AML-193 (cell line): ENCODE measurements at places on chromosomes 7 and 10.

DNA sequence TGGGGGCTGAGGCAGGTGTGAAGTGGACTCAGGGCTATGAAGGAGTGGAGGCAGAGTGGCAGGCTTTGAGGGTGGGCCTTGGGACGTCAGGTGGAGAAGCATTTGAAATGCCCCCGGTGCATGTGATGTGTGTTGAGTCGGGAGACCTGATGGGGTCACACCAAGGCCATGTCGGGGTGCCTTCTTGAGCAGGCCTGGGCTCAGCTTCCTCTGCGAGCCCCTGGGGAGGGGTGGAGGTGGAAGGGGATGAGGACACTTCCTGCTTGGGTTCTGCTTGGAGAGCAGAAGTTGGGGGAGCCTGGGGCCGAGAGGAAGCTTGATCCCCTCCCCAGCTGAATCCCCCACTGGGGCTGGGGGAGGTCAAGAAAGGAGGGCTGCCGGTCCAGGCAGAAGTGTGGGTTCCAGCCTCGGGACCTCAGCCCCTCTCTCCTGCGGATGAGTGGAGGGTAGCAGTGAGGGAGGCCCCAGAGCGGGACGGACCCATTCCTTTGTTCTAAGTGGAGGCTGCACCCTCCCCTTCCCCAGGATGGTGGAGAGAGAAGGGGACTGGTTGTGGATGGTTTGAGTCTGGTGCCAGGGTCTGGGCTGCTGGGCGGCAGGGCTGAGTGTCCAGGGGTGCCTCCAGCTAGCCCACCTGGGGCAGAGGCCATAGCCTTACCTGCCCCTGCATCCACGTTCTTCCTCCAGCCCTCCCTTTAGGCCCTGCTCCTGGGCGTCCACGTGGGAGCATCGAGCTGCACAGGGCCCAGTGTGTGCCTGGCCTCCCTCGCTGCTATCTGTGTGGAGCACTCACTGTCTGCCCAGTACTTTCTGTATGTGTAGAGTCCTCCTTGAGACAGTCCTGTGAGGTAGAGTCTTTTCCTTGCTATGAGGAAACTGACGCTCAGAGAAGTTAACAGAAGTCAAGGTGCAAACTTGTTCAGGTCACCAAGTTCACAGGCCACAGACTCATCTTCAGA, 36.7 kb downstream of the PRF1 start:
- DNase-seq, result peak; percentile 22

DNA sequence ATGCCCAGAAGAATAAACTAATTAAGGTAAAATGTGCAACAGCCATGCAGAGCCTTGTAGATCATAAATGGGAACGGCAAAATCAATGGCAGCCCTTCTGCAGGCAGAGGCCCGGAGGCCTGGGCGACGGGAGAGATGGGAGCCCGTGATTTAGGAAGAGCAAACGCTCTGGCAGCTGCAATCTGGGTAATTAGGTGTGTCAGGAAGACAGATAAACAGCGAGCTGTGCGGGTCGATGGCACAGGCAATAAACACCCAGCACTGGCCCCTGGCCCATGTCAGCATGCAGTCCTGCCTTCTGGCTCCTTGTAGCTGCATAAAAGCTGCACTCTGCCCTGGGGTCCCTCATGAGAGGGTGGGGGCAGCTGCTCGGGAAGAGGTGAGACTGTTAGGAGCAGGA, 78.0 kb downstream of the GOLGA7B start:
- DNase-seq, result no peak

DNA sequence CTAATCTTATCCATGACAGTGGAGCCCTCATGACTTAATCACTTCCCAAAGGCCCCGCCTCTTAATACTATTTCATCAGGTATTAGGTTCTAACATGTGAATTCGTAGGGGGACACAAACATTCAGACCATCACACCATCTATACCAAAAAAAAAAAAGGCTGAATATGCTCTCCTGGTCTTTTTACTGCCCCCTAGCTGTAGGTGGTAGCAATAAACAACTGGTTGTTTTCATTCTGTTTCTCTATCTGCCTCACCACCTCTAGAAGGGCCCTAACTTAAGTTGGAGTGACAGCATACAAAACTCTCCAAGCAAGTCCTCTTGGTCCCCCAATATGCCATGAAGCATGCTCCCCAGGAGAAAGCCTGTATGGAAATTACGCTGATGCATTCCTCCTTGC, 94.1 kb downstream of the GRM8 start:
- peak; percentile 28 for DNase-seq

DNA sequence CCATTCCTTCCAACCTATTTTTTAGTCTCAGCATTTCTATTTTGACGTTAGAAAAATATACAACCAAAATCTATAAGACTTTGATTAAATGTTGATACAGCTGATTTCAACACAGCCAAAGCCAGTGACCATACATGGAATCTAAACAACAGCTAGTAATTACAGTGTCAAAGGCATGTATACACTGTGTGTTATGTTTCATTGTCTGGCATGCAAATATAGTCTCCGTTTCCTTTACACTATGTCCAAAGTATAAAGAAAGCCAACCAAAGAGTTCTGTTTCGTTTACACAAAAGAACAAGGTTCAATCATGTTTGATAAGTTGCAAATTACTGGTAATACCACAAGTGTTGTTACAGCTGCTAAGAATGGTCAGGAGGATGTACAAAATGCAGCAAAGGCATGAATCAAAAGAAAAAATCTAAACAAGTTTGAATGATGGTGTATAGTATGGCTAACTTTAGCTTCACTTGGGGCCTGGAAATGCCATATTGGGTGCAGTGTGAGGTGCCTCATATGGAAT, 268.3 kb upstream of the FERD3L start:
- DNase-seq, result no peak

- peak; percentile 49 for DNase-seq
Observed at GRCh38 chr7:111089822-111090426, 1.0 kb upstream of the LRRN3 start.

DNA sequence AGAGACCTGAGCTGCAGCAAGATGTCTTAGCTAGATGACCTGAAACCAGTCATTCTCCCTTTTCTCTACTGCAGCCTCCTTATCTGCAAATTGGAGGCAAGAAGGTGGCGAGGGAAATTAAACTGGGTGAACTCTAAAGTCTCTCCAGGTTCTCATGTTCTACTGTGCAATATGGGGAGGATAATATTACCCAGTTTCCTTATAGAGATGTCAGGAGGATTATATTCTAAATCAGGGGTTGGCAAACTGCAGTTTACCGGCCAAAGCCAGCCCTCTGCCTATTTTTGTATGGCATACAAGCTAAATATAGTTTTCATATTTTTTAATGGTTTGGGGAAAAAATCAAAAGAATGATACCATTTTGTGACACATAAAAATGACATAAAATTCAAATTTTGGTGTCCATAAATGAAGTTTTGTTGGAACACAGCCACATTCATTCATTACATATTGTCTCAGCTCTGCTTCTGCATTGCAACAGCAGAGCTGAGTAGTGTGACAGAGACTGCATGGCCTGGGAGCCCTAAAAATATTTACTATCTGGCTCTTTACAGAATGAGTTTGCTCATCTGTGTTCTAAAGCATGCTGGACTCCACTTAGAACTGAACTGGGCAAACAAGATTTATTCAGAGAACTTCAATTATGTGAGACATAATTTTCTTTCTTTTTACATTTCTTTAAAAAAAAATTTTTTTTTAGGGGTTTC, 19.2 kb upstream of the MALSU1 start:
- DNase-seq, result no peak
